Activated CD4-positive, alpha-beta T cell treated with anti-CD3 and anti-CD28 coated beads, Interleukin-2, amount 50 U/mL, for 16 hours (primary cell): ENCODE measurements at places on chromosomes 16 and 17.

DNA sequence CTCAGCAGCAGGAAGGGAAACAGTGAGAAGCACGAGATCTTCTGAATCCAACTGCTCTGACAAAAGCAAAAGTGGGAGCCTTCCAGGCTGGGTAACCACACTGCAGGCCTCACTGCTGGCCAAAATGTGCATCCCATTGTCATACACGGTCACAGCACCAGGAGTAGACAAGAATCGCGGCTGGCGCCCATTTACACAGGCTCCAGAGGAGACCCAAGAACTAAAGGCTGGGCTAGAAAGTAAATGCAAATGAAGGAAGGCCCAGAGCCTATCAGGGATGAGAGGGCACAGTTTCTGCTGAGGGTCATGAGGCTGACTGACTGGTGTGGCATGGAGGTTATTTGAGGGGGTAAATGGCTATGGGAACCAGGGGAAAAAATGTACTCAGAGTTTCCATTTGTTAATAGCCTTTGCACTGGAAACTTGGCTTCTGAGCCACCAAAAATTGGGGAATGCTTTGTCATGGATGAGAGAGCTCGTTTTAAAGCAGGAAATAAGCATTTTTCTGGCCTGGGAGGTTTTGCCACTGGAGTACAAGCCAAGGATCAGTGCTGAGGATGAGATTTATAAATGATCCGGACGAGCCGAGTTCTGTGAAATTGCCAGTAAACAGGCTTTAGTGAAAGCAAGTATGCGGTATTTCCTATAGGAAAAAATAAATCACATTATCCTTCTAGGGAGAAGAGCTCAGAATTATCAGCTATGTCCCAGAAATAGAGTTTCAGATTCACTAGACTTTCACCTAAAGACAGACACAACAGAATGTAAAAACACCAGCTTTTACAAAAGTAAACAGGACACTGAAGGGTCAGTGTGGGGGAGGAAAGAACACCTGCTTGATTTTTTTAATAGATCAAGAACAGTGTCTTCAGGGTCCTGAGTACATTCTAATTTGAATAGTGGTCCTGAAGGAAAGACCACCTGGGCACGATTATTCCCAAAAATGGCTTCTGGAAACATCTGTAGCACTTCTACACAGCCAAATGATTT lies 66.9 kb upstream of the GSG1L start:
- DNase-seq: no peak

DNA sequence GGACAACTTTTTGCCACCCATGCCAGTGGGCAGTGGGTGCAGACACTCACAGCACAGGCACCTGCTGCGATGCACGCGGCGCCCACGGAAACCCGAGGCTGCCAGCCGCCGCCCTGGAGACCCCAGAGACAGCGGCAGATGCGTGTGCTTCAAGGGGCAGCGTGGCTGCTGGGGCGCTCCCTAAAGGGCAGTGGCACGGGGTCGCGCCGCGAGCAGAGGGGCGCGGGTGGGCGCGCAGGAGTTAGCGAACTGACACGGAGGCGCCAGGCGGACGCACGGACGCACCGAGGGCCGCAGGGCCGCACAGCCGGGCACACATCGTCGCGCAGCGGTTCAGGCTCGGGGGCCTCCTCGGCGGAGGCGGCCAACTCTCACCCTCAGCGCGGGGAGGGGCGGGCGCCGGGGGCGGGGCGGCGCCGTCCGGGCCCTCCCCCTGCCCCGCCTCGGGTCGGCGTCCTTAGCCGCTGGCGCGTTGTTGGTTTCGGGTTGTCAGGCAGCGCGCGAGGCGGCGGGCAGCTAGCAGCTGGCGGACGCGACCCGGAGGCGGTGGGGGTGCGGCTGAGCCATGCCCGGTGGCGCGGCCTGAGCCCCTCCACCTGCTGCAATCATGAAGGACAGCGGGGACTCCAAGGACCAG lies at the start of gene KIF19:
KIF19 (plus strand) TSS at position 484 of the 637 bp plus-strand sequence; CDS start at position 608, 124 bp downstream.
- DNase-seq: peak; percentile 51

DNA sequence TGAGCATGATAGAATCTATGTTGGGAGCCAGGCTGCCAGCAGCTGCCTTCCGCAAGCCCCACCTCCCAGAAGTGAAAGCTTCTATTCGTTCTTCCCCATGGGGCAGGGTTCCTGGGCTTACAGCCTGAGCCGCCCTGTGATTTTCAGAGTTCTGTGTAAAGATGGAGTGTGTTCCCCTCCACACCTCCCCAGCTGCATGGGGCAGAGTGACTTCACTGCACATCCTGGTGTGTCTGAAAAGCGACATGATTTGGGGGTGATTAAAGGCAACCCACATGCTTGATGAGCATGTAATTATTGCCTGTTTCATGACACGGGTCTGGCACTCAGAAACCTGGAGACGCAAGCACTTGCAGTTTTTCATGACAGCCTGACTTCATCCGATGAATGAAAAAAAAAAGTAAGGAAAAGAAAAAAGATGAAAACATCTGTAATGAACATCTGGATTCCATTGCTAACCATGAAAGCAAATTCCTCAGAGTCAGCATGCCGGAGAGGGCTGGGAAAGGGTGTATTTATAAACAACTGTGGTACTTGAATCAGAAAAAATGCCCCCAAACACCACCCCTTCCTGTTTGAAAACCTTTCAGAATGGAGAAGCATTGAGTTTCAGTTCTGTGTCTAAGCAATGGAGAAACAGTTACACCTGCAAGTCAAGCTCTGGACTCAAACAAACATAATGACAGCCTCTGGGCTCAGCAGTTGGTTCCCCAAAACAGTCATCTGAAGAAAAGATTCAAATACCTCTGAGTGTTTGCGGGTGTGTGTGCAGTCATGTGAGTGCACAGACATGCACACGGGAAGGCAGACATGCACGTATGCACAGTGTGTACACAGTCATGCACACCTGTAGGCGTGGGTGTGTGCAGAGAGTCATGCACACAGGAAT lies 266.0 kb downstream of the ENGASE start:
- no peak for DNase-seq

GRCh38 chr17:48609033-48609432 lies 1.8 kb downstream of the HOXB7 start:
- DNase-seq: no peak

- no peak for DNase-seq
Measured at GRCh38 chr17:78257810-78258322, 26.4 kb downstream of the TMEM235 start.

DNA sequence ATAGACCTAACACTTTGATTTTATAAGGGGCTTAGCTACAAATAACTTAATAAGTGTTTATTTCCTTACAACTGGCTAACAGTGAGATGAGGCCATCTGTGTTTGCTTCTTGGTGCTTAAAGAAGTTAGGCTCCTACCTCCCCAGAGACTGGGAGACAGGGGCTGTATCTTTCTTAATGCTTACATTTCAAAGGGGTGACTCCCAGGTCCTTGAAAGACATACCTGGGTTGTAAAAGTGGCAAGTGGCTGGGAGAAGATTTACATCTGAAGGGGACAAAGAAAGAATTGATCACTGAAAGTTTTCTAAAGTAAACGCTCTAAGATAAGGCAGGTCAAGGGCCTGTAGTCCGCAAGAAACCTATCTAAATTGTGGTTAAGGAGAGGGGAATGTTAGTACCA lies 196.8 kb downstream of the CNTNAP4 start:
- no peak for DNase-seq

DNA sequence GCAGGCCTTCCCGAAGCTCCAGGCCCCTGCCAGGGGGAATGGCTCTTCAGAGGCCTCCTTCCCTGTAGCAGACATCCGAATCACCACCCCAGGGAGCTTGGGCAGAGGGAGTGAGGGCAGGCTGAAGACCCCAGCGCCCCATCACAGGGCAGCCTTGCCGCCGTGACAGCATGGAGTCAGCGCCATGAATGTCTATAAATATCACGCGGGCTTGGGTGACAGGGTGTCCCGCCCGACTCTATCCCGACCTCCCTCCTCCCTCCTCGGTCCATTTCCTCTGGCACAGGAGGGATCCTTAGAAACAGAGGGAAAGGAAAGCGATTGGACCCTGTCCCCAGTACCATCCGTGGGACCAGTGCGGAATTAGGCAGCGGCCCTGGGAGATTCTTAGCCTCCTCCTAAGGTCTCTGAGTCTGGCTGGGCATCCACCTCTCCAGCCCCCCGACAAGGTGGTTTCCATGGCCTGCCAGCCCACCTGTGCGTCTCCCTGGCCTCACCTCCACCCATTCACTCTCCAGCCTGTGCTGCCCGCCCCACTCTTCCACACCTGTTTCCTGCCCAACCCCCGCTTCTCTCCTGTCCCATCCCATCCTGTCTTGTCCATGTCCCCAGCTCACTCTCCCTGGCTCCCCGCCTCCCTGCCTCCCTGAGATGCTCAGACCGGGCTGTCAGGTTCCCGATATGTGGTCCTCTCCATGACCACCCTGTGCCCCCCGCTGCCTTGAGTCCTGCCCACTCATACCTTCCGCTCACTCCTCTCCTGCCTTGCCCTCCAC lies 5.1 kb downstream of the ATP2A1 start:
- DNase-seq: no peak

- no peak for DNase-seq
Measured at GRCh38 chr17:29587591-29587990, 1.9 kb downstream of the GIT1 start.

GRCh38 chr17:37493249-37494027 lies 3.7 kb downstream of the DUSP14 start:
- no peak for DNase-seq

- DNase-seq: no peak
Measured at GRCh38 chr17:18256351-18256750, 2.2 kb downstream of the FLII start.

DNA sequence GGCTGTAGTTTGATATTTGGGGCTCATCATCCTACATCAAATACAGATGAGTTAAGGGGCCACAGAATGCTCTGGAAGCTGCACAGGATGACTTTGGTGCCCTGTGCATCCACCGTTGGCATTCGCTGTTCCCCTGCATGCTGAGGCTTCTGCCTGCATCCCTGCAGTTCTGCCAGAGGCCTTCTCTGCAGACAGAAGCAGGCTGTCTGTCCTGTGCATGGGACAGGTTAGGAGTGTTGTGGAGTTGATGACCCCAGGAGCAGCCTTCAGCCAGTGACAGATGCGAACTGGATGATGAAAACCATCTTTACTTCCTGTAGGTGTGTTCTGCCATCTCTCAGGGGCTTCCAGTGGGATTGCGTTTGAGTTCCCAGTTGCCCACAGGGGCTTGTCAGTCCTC lies 13.6 kb upstream of the TNS4 start:
- DNase-seq: no peak

GRCh38 chr16:85126705-85127378 lies 14.6 kb upstream of the CIBAR2 start:
- DNase-seq: no peak

DNA sequence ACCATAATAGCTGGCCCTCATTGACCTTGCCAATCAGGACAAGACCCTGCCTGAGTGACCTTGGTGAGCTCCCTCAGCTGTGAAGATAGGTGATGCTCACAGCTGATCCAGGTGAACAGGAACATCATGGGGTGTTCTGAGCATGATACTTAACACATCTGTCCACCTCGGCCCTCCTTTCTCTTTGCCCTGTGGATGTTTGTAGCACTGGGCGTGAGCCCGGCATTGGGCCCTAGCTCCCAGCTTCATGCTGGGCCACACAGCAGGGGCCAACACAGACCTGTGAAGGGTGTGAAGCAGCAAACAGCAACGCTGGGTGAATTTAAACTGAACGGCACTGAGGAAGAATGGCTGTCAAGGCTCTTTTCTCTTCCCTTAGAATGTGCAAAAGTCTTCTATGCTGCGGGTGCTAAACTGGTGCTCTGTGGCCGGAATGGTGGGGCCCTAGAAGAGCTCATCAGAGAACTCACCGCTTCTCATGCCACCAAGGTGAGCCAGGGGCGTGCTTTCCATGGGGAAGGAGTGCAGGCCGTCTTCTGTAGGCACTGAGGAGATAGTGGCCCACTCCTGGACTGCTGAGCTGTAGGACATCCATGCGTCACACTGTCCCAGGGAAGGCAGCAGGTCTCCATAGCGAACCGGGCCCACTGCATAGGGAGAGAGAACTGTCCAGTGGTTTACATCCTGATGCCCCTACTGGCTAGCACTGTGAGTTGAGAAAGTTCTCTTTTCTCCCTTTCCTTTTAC lies 35.9 kb downstream of the TMEM11 start:
- DNase-seq: no peak

- peak; percentile 49 for DNase-seq
Measured at GRCh38 chr17:35460354-35460851, 11.8 kb upstream of the SLFN13 start.

DNA sequence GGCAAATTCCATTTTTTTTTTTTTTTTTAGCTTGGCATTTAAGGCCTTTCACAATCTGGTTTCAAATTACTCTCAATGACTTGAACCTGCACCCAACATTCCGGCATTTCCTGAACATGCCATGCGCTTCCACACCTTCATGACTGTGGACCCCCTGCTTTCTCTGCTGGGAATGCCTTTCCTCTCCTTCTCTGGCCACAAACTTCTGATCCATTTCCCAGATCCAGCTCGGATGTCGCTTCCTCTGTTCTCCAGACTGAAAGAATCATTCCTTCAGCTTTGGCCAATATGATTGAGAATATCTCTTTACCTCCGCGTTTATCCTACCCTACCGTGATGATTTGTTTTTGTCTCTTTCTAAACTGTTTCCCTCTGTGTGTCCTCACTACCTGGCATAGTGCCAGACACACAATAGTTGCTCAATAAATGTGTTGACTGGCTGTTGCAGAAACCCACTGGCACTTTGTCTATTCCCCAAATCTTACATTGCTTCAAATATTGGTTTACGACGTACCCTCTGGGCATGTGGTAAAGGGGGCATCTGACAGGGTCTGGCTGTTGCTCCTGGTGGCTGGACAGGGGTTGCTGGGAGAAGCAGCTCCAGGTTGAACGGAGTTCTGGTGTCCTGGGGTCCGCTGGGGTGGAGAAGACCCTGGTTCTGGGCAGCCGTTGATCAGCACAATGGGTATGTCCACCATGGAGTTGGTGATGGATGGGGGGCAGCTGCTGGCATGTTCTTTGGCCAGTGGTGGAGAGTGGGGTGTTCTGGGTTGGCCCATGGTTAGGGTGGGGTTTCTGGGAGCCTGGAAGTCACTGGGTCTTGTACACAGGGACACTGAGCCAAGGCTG lies 14.7 kb downstream of the TNS4 start:
- DNase-seq: no peak

DNA sequence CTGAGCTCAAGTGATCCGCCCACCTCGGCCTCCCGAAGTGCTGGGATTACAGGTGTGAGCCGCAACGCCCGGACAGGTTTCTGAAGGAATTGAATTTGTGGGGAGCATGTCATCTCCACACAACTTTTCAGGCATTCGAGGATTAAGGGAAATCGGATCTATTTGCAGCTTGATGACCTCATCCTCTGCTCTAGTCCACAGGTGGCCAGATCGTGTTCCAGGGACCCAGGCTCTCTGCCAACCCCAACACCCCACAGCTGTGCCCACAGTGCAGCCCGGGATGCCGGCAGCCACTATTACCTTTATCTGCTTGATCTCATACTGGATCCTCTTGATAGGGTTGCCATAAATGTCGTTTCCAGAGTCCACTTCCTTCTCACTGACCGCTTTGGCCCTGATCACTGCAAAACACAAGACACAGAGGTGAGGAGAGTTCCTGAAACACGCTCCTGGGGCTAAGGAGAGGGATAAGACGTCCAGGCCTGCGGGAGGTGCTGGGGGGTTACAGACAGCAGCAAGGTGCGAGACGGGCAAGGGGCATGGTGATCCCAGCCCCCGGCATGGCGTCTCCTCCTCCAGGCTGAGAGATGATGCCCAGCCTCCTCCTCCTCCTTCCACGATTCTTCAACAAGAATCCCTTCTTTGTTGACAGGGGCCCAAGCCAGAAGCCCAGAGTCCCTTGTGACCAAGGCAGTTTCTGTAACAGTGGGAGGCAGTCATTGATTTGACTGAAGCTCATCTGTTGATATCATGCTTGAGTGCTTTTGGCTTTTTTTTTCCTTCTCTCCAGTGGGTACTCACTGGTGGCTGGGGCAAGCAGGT lies 29.3 kb downstream of the CEP295NL start:
- DNase-seq: no peak

- no peak for DNase-seq
Measured at GRCh38 chr16:16057102-16057501, 107.7 kb downstream of the ABCC1 start.
